ENCODE measurements at places on chromosomes 3 and 15.

GRCh38 chr15:39171944-39172368 is 408.9 kb upstream of the THBS1 start:
- no peak for DNase-seq

GRCh38 chr3:134457376-134458074 is 28.3 kb downstream of the ANAPC13 start:
- DNase-seq = no peak

- no peak for DNase-seq
Observed at GRCh38 chr3:12316729-12317351, 28.0 kb downstream of the PPARG start.

- DNase-seq = no peak
Observed at GRCh38 chr3:148789906-148790305, 37.7 kb upstream of the CPB1 start.

GRCh38 chr15:60574801-60575631 is 96.1 kb upstream of the ICE2 start:
- DNase-seq = no peak

GRCh38 chr3:164332831-164333802 is 745.2 kb downstream of the SI start:
- no peak for DNase-seq

- no peak for DNase-seq
Observed at GRCh38 chr15:77816983-77817382, 184.3 kb upstream of the LINGO1 start.

- no peak for DNase-seq
Observed at GRCh38 chr15:68373028-68373427, 58.9 kb downstream of the ITGA11 start.

- DNase-seq = no peak
Observed at GRCh38 chr3:154758109-154758868, 321.8 kb upstream of the MME start.

DNA sequence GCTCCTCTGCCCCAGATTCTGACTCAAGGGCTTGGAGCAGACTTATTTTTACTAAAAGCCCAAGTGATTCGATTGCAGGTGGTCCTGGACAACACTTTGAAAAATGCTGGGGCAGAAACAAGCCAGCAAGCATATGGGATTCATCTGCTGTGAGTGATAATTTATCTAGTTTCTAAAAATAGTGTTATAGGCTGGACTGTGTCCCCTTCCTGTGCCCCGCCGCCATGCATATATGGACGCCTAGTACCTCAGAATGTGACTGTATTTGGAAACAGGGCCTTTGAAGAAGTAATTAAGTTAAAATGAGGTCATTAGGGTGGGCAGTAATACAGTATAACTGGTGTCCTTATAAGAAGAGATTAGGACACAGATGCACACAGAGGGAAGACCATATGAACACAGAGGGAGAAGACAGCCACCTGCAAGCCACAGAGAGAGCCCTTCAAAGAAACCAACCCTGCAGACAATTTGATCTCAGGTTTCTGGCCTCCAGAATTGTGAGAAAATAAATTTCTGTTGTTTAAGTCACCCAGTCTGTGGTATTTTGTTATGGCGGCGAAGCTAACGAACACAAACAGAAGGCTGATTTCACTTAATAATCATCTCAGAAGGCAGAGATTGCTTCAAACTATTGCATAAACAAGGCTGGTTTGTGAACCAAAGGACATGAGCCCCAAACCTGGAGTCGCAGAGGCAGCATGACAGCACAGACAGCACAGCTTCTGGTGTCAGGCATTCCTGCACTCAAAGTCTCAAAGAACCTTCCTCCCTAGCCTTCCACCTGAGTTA is 59.1 kb downstream of the CCNL1 start:
- no peak for DNase-seq

DNA sequence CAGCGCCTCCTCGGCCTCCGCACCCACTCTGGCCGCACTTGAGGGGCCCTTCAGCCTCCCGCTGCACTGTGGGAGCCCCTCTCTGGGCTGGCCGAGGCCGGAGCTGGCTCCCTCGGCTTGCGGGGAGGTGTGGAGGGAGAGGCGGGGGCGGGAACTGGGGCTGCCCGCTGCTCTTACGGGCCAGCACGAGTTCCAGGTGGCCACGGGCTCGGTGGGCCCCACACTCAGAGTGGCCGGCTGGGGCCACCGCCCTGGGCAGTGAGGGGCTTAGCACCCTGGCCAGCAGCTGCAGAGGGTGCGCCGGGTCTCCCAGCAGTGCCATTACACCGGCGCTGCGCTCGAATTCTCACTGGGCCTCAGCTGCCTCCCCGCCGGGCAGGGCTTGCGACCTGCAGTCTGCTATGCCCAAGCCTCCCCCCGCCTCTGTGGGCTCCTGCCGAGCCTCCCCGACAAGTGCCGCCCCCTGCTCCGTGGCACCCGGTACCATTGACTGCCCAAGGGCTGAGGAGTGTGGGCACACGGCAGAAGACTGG is 167.1 kb upstream of the PLSCR5 start:
- no peak for DNase-seq

- DNase-seq = no peak
Observed at GRCh38 chr3:1987980-1988379, 110.7 kb upstream of the CNTN4 start.

DNA sequence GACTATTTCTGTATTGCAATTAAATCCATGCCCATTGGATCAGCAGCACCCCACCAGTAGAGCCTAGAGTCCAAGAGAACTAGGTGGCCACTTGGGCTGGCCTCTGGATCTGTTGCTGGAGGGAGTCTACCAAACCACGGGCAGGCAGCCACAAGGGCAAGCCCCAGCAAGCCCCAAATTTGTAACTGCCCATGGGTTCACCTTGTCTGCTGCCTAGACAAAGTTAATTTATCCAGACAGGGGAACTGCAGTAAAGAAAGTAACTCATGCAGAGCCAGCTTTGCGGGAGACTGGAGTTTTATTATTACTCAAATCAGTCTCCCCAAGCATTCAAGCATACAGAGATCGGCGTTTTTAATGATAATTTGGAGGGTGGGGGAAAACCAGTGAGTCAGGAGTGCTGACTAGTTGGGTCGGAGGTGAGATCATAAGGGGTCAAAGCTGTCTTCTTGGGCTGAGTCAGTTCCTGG is 74.0 kb upstream of the TERB2 start:
- DNase-seq = peak; percentile 5

DNA sequence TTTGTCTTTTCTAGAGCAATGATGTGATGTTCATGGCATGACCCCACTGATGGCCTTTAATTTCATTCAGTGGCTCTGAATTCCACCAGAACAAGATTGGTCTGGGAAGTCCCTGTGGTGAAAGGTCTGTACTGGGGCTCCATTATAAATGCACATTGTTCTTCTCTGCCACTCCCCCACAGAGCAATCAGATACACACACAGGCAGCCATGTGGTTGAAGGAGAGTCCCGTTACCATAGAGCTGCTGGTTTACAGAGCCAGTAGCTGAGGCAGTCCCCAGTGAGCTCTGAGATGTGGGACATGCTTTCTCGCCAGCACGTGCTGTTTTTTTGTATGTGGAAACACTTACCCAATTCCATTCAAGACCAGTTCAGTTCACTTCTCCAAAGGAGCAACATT is 172.7 kb upstream of the TRIM42 start:
- DNase-seq = no peak

DNA sequence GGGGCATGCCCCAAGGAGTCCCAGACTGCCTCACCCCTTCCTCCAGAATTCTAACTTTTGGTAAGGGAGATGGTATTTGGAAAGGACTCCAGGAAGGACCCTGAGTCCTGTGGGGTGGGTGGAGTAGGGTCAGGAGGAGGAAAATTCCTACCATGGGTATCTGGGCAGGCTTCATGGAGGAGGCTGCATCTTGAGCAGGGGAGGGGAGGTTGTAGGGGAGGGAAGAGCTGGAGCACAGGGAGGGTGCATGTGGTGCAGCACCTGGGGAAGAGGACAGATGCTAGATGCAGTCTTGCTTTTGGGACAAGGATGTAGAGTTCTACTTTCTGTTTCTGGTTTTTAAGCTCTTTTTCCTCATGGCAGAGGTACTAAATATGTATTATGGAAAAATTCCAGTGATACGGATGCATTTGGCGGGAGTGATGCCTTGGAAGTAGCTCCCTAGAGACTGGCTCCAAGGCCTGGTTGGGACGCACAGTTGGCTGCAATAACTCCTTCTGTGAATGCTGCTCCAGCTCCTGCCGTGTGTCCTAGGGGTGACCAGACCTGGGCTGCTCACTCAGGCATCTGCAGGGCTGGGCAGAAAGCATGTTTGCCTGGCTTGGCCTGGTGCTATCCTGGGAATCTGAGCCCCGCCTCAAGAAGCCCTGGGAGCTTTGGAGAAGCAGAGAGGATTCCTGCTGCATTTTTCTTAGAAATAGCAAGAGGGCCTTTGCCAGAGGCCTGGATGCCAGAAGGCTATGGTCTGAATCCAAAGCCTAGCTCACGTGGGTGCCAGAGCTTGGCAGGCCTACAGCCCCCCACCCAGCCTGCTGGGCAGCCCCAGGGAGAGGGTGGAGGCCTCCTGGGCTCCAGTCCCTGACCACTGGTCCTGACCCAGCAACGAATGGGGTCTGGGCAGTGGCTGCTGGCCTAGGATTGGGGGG is 10.1 kb downstream of the SEMA3F start:
- DNase-seq = no peak

DNA sequence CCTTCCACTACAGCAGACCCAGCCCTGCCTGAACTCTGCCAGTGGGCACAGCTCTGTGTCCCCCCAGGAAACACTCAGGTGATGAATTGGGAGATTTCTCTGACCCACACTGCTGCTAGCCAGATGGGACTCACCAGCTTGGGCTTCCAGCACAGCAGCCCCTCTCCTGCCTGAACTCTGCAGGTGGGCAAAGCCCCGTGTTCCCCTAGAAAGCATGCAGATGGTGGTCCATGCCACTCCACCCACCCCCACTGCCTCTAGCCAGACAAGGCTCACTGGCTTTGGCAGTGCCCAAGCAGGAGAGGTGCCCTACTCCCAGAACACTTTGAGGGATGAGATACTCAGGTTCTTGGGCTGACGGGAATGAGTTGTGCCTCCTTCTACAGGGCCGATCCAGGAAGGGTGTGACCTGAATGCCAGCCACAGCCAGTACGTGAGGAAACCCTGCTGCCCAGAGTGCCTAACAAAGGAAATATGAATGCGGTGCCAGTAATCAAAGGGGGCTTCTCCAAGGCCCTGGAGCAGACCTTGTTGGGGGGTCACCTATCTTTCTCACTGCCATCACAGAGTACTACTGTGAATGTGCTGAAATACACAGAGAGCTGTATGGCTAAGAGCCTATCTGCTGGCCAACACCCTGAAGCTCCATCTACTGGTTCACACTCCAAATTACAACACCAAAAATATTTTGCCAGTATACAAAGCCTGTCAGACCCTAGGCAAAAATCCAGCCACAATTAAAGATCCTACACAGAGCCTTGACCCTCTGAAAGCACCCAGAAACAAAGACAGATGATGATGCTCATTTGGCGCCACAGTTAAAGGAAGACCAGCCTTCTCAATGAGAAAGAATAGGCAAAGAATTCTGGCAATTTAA is 61.9 kb downstream of the BTLA start:
- DNase-seq = no peak

DNA sequence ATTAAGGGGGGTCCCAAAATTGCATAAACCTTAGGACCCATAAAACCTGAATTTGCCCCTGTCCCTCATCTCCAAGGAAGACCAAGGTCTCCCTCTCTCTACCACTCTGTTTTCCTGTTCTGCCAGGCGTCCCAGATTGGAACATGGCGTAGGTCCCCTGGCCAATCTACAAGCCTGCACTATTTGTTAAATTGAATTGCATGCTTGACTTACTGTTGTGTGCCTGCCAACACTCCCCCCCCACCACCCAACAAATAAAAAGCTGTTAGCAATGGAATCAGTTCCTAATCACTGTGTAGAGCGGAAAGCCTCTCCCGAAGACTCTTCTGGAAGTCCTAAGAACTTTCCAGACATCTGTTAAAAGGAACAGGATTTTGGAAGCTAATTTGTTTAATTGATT is 11.7 kb downstream of the CTXND1 start:
- DNase-seq = no peak

DNA sequence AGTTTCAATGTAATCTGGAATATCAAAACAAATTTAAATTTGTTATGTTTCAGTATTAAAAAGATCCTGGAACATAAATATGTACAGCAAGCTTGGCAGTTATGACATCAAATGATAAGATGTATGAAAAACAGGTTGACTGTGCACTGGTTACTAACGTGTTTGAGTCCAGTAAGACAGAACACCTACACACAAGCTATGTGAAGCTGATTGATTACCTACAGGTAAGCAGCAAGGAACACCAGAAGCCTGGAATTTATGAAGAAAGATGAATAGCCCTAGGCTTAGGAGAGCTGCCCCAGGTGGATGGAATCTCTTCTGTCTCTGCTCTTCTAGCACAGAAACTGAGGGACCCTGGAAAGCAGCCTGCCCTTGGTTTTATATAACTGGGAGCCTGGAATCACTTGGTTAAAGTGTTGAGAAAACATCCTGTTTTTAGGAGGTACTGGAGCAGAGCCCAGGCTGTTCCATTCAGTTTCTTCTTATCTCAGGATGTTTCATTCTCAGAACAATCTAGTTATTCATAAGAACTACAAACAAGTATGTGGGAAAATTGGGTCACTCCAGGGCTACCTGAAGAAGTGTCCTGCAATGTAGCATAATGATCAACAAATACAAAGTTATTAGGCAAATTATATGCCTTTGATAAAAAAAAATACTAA is 36.3 kb downstream of the SLITRK3 start:
- DNase-seq = no peak

DNA sequence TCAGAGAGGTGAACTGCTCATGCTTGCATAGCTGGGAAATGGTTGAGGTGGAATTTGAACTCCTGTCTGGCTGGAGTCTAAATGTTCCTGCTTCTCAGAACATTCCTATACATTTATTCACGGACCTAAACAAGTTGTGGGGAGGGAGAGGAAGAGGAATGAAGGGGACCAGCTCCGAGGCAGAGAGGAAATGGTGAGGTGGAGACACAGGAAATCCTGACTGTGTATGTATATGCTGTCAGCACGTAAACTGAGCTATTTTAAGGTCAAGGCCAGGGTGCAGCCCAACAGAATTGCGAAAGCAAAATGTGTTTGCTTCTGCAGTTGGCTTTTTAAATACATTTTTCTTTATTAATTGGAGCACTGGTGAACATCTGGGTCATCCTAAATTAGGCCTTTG is 74.1 kb upstream of the POMGNT2 start:
- DNase-seq = peak; percentile 36

GRCh38 chr3:149267565-149267964 is 45.9 kb upstream of the CP start:
- no peak for DNase-seq

GRCh38 chr15:36117296-36117787 is 462.1 kb upstream of the CDIN1 start:
- DNase-seq = no peak

GRCh38 chr3:150583028-150583427 is 20.1 kb upstream of the SELENOT start:
- no peak for DNase-seq
